Ecto neural progenitor cell (in vitro differentiated cells): ENCODE measurements at places on chromosomes 3 and 15.

DNA sequence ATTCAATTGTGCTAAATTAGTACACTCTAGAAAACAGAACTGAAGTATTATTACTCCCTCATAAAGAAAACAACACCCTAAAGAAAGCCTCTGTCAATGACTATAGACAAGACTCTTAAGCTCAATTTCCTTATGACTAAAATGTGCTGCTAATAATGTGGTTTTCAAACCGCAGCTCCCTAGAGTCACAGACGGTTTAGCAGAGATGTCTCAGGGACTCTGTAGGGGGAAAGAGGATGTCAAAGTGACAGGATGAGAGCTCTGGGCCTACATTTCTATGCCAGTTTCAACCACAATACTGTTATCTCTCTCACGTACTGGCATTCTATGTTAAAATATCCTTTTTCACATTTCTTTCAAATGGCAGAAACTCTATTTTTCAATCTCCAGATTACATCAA lies 37.6 kb upstream of the WDR49 start:
- DNase-seq, result no peak

- DNase-seq, result no peak
Measured at GRCh38 chr15:27271258-27271657, 300.3 kb downstream of the GABRG3 start.

DNA sequence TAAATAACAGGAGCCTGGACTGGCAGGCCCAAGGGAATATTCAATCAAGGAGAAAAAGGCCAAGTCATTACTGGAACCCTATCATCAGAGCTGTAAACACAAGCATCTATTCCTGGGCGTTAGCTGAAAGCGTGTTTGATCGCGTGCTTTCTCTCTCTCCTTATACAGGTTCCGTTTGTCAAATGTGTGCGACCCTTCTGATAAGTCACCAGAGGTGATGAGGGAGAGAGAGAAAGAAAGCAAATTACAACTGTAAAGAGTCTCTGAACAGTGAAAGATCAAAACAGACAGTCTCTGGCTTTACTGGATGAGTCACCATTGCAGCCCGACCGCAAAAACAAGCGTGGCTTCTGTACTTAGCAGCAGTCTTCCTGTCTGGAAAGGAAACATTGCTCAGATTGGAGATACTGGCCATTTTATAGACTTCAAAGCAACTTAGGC lies 39.5 kb upstream of the TPRG1 start:
- no peak for DNase-seq

GRCh38 chr15:45572617-45573016 lies 14.6 kb upstream of the BLOC1S6 start:
- DNase-seq, result no peak
